ENCODE measurements at places on chromosomes 7 and 10. TPM values are rescaled to one million over a fixed set of nuclear protein-coding genes. Genes with fewer than 3 reads are reported as not detected.

DNA sequence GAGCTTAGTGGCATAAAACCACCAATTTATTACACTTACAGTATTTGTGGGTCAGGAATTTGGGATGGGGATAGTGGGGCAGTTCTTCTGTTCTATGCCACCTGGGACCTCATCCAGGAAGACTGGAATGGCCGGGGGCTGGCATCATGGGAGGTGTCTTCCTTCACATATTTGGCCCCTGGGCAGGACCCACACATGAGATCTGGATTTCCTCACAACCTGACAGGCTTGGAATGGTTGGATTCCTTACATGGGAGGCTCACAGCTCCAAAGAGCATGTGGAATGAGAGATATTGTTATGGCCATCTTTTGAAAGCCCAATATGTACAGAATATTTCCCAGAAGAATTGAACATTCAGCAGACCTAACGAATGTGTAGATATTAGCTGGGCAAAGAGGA is 21.9 kb downstream of the LSMEM1 start:
- DNase-seq: no peak

GRCh38 chr7:97565665-97566064 is 166.2 kb upstream of the TAC1 start:
- DNase-seq: no peak

DNA sequence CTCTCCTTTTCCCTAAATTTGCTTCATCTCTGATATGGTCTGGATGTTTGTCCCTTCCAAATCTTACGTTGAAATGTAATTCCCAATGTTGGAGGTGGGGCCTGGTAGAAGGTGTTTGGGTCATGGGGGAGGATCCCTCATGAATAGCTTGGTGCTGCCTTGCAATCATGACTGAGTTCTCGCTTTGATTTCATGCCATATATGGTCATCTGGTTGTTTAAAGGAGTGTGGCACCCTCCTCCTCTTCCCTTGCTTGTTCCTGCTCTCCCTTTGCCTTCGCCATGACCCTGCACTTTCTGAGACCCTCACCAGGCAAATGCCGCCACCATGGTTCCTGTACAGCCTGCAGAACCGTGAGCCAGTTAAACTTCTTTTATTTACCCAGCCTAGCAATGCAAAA is 14.5 kb downstream of the NOBOX start:
- no peak for DNase-seq

The FAM13C gene
- 9.6 TPM for total RNA-seq

The CFTR gene
- 251 TPM for total RNA-seq
